A673 (cell line): ENCODE measurements at places on chromosomes 1 and 21. TPM values are rescaled to one million over a fixed set of nuclear protein-coding genes. Genes with fewer than 3 reads are reported as not detected.

The CLDN17 gene
- total RNA-seq, result not detected in 2 replicates

The CLEC20A gene
- total RNA-seq, result not detected in 2 replicates

The STMN1 gene
- 920 and 933 TPM in 2 replicates for total RNA-seq

The CELA3A gene
- not detected in 2 replicates for total RNA-seq

The IL23R gene
- total RNA-seq, result not detected in 2 replicates

The HSPB7 gene
- total RNA-seq, result not detected in 2 replicates

The VASH2 gene
- total RNA-seq, result 2.7 and 4.3 TPM in 2 replicates

The LCE3E gene
- total RNA-seq, result not detected in 2 replicates

The SEC16B gene
- total RNA-seq, result 1.3 and 1.6 TPM in 2 replicates

The HOOK1 gene
- total RNA-seq, result 272 and 293 TPM in 2 replicates

The CCDC27 gene
- total RNA-seq, result not detected in 2 replicates

The NTNG1 gene
- total RNA-seq, result 91.5 and 93.8 TPM in 2 replicates

The MXRA8 gene
- 0.55 and 0.73 TPM in 2 replicates for total RNA-seq

GRCh38 chr1:63665824-63666223 is 72.6 kb downstream of the PGM1 start:
- H3K4me1 ChIP-seq, result no peaks in the 10 kb centered on the region
- no peak overlapping the region for H3K4me3 ChIP-seq
- DNase-seq, result no peak
- H3K36me3 ChIP-seq, result no peaks in the 10 kb centered on the region
- no peak overlapping the region for H3K27ac ChIP-seq

GRCh38 chr1:18513995-18514394 is 33.3 kb downstream of the KLHDC7A start:
- no peak for DNase-seq
- no peaks in the 10 kb centered on the region for H3K4me1 ChIP-seq
- H3K36me3 ChIP-seq, result no peaks in the 10 kb centered on the region
- no peaks in the 10 kb centered on the region for H3K27me3 ChIP-seq
- no peak overlapping the region for H3K4me3 ChIP-seq

- H3K4me3 ChIP-seq, result no peak overlapping the region
- H3K27ac ChIP-seq, result no peak overlapping the region
- DNase-seq, result no peak
- H3K4me1 ChIP-seq, result no peaks in the 10 kb centered on the region
Observed at GRCh38 chr1:226908913-226909312, 31.2 kb upstream of the COQ8A start.

DNA sequence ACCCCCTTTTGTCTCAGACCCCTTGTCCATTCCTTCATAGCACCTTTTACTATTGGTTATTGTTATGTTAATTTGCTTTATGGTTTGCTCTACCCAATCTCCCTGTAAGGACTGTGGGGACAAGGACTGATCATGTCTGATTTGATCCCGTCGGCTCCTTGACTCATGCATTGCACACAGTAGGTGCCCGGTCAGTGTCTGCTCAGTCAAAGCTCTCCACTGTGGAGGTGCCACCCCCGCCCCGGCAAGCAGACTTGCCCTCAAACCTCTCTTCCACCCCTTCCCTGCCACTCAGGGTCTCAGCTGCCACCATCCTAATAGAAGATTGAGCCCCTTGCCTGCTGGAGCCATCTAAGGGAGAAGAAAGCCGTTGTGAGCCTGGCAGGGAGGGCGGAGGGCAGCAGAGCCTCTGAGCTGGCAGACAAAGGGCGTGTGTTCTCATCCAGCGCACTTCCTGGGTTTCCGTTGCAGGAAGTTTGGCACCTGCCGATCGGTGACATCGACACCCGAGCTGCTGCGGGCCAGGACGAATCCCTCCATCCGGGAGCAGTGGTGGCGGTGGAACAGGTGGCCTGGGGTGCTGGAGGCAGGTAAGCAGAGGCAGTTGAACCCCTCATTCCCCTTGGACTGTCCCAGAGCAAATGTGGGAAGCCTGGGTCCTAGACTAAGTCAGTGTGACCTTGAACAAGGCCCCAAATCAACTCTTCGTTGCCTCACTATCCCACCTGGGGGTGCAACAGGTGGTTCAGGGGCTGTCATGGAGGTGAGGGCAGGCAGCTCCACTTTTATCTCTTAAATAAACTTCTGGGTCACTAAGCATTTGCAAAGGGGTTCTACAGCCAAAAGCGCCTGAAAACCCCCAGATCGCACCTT is 2.2 kb upstream of the FBLIM1 start:
- H3K36me3 ChIP-seq, result no peaks in the 10 kb centered on the region

DNA sequence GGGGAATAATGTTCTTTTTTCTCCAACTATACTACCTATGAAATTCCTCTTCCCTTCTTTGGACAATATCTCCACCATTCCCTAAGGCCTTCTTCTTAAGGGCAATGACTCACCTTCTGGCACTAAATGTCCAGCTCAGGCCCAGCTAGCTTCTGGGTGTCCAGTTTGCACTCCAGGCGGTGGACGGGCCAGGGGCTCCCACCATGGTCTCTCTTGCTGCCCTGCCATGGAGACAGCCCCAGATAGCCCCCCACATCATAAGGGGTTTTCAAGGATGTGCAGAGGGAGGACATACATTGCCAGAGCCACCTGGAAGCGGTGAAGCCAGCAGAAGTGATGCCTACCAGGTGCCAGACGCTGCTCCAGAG is 43.8 kb downstream of the C1orf198 start:
- DNase-seq, result no peak
- H3K36me3 ChIP-seq, result no peaks in the 10 kb centered on the region
- no peak overlapping the region for H3K27ac ChIP-seq
- H3K27me3 ChIP-seq, result no peaks in the 10 kb centered on the region
- H3K4me1 ChIP-seq, result no peaks in the 10 kb centered on the region

DNA sequence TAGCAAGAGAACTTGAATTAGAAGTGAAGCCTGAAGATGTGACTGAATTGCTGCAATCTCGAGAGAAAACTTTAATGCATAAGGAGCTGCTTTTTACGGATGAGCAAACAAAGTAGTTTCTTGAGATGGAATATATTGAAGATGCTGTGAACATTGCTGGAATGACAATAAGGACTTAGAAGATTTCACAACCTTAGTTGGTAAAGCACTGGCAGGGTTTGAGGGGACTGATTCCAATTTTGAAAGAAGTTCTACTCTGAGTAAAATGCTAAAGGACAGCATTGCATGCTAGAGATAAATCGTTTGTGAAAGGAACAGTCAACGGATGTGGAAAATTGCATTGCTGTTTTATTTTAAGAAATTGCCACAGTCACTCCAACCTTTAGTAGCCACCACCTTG is 69.5 kb downstream of the GDAP2 start:
- no peaks in the 10 kb centered on the region for H3K27me3 ChIP-seq
- no peak for DNase-seq
- H3K27ac ChIP-seq, result no peak overlapping the region
- H3K4me1 ChIP-seq, result no peaks in the 10 kb centered on the region
- no peaks in the 10 kb centered on the region for H3K36me3 ChIP-seq

DNA sequence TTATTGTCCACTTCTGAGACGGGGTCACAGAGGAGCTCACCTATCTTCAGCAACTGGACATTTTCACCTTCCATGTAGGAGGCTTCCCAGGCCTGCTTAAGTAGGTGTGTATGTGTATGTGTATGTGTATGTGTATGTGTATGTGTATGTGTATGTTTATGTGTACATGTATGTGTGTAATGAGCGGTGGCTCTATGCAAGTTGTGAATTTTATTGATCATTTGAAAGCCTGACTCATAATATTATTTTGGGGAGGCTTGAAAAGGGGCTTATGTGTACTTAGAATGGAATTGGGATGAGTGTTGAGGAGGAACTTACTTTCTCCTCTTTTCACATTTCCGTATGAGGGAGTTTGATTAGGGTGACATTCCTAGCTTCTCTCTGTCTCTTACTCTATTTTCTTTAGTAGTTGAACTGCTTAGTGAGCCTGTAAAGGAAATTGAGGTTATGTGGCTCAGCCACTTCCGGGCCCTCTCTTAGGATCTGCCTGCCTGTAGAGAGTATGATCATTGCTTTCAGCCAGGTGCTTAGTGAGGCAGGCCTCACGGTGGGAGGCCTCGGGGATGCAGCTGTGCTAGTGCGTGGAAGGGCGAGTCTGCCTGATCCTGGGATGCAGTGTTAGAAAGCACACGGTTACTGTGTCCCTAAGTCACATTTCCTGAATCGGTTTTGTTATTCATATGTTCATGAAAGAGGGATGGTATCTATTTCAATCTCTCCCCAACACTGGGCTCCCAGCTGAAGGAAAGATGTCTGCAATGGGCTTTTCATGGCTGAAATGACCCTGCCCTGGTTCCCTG is 61.0 kb downstream of the IER5 start:
- H3K4me3 ChIP-seq, result no peak overlapping the region
- H3K4me1 ChIP-seq, result no peaks in the 10 kb centered on the region
- H3K36me3 ChIP-seq, result no peaks in the 10 kb centered on the region
- H3K27ac ChIP-seq, result no peak overlapping the region
- DNase-seq, result no peak
- no peaks in the 10 kb centered on the region for H3K27me3 ChIP-seq

DNA sequence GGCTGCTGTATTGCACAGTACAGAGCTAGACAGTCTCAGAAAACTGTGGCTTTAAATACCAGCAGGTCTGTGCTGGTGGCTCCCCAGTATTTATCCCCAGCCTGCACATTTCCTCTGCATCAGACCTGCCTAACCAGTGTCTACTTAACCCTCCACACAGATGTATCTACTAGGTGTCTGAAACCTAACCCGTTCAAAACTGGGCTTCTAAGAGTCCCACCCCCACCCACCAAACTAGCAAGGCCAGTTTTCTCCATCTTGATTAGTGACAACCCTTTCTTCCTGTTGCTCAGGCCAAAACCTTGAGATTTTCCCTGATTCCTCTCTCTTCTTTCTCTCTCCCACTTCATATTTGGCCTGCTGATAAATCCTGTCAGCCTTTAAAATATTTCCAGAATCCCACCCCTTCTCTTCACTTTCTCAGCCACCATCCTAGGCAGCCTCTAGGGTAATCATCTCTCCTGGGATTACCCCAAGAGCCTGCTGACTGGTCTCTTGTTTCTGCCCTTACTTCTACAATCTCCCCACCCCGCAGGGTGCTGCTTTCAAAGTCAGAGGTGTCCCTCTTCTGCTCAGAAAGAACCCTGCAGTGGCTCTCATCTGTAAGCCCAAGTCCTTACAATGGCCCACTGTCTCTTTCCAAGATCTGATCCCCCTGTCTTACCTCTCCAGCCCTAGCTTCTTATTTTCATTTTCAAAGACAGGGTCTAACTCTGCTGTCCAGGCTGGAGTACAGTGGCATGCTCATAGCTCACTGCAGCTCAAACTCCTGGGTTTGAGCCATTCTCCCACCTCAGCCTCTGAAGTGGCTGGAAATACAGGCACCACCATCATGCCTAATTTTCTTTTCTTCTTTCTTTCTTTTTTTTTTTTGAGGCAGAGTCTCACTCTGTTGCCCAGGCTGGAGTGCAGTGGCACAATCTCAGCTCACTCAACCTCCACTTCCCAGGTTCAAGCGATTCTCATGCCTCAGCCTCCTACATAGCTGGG is 45.2 kb downstream of the H3-3A start:
- peak; percentile 54 for DNase-seq
- peaks cover 32% of the 10 kb centered on the region for H3K4me1 ChIP-seq
- no peaks in the 10 kb centered on the region for H3K36me3 ChIP-seq
- no peak overlapping the region for H3K4me3 ChIP-seq

DNA sequence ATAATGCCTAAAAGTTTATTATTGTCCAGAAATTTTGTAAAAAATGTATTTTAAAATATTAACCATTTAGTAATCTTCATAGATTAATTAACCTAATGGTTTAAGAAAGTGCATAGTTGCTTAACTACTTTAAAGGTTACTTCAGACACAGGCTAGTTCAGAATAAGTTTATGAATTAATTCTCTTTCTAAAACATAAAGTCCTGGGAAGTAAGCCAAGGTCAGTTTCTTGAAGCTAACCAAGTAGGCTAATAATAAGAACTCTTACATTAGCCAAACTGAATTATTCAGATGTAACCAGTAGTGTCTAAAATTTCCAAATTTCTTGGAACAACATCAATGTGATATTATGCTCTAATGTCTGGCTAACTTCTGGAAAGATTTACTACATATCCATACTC is 790.4 kb downstream of the NCAM2 start:
- DNase-seq, result no peak
- H3K27me3 ChIP-seq, result no peaks in the 10 kb centered on the region
- H3K27ac ChIP-seq, result no peak overlapping the region
- H3K4me1 ChIP-seq, result no peaks in the 10 kb centered on the region
- H3K4me3 ChIP-seq, result no peak overlapping the region

- DNase-seq, result no peak
- no peak overlapping the region for H3K4me3 ChIP-seq
- no peaks in the 10 kb centered on the region for H3K36me3 ChIP-seq
- no peaks in the 10 kb centered on the region for H3K27me3 ChIP-seq
Observed at GRCh38 chr1:65238010-65238409, 71.3 kb upstream of the DNAJC6 start.

- no peak overlapping the region for H3K4me3 ChIP-seq
- no peak overlapping the region for H3K27ac ChIP-seq
- no peaks in the 10 kb centered on the region for H3K36me3 ChIP-seq
- DNase-seq, result no peak
Observed at GRCh38 chr1:30102605-30103004, 620.8 kb downstream of the MATN1 start.

GRCh38 chr1:175689396-175689795 is 54.0 kb downstream of the TNR start:
- peaks cover 9% of the 10 kb centered on the region for H3K27me3 ChIP-seq
- H3K4me3 ChIP-seq, result no peak overlapping the region
- DNase-seq, result no peak
- H3K27ac ChIP-seq, result no peak overlapping the region

- no peak overlapping the region for H3K27ac ChIP-seq
- DNase-seq, result no peak
- no peaks in the 10 kb centered on the region for H3K36me3 ChIP-seq
- H3K27me3 ChIP-seq, result peaks cover 99% of the 10 kb centered on the region
- peaks cover 13% of the 10 kb centered on the region for H3K4me1 ChIP-seq
Observed at GRCh38 chr1:200038325-200038980, 10.9 kb downstream of the NR5A2 start.
